ENCODE measurements at places on chromosomes 12 and 14. TPM values are rescaled to one million over a fixed set of nuclear protein-coding genes. Genes with fewer than 3 reads are reported as not detected.

DNA sequence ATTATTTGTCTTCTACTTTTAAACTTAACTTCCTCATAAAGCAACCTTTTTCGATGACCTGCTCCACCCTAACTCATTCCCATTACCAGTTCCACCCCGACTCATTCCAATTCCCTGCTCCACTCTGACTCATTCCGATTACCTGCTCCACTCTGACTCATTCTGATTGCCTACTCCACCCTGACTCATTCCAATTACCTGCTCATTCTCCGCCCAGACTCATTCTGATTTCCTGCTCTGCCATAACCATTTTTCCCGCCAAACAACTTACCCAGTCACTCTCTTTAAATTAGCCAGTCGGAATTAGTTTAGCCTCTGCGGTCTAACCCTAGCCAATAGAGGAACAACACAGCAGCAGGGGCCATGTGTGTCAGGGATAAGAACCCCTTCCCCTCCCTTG is 249.1 kb downstream of the DPY19L2 start:
- DNase-seq: no peak

DNA sequence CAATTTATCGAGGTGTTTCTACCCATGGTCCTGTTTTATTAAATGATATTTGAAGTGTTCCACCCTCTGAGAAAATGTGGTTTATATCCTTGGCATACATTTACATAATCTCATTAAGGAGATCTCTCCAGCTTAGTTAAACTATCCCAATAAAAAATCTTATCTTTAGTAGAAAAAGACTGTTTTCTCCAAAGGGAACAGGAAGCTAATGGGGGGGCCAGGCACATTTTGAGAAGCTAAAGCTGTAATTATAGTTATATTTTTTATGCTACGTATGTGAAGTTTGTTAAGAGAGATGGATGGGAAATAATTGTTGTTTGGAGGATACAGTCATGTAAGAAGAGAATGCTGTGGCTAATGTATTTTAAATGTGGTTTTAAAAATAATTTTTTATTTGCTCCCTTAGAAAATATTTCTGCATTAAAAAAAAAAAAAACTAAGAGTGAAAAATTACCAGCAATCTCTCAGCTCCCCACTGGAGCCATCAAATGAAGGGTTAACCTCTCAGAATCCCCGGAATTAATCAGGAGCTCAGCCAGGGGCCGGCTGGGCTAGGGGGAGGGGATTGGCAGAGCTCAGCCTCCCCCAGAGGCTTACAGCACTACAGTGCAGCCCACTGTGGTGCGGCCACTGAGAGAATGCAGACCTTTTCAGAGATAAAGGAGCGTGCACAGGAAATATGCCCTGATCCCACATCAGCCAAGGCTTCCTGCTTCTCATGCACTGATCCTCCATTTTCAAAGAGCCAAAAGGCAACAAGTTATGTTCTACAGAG is 185.8 kb downstream of the EGLN3 start:
- DNase-seq: peak; percentile 57

DNA sequence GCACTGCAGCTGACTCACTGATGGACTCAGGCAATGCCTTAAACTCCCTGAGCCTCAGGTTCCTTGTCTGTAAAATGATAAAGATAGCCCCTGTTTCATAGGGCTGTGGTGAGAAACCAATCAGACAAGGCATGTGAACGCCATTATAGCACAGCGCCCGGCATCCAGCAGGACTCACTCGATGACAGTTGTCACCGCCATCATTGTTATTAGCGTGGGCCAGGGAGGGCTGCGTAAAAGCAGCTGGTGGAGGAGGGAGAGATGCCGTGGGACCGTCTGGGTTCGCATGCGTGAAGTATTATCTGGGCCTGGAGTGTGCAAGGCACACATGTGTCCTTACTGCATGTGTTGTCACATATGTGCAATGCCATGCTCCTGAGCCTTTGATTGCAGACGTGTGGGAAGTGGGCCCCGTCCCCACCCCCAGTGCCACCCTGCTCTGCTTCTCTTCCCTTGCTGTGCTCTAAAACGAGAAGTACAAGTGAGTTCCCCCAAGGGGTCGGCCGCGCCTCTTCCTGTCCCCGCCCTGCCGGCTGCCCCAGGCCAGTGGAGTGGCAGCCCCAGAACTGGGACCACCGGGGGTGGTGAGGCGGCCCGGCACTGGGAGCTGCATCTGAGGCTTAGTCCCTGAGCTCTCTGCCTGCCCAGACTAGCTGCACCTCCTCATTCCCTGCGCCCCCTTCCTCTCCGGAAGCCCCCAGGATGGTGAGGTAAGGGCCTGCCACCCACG is at the start of gene PTPN6:
Gene PTPN6 (plus strand): TSS at position 546 of the 730 bp plus-strand sequence. CDS start 157 bp downstream, at position 703.
- DNase-seq: no peak

GRCh38 chr12:28807535-28807934 is 341.5 kb upstream of the FAR2 start:
- DNase-seq: no peak

DNA sequence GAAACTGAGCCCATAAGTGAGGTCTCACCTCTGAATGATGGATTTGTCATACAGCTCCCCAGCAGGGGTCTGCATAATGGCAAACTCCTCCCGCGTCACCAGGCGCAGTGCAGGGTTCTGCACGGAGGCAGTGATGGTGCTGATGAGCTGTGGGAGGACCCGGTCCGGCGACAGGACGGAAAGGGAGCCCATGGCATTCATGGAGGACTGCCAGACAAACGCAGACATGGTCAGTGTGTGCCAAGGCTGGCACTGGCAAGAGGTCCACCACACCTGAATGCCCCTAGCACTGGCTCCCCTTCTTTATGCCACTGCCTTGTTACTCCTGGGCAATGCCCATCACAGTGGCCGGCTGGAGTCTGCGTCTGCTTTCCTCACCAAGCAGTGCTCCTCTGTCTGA is 32.7 kb downstream of the GCN1 start:
- DNase-seq: no peak

DNA sequence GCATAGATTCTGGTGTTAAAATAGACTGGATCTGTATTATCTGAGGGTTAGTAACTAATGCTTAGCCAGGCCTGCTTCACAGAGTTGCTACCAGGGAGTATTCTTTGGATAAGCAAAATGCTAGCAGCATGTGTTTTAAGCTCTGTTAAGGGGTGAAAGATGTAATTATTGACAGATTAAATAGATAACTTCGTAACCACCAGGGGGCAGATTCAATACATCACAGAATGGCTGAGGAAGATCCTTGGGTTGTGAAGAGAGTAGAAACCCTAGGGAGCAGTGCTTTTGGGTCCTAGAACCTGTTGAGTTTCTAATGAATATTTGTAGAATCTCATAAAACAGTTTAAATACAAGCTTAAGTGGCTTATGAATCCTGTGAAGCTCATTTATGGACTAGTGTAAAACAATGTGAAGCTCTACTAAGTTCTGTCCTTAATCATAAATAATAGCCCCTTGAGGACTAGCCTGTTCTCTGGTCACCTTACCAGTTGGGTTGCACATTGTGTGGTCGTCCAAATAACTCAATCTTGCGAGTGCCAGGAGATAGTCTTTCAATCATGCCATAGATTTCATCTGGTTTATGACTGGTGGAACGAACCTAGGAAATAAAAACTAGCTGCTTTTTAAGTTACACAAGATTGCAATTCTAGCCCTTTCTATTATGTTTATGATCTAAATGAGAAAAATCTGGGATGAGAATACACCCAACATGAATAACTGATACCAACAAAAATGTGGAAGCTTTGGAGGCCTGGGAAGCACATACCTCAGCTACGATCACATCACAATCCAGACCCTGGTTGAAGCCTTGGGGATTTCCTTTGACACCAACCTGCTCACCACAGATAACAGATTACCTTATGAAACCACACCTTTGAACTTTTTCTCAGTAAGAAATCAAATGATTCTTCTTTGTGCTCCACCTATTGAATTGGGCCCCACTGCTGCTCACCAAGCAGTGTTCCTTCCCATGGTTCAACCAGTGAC is 12.3 kb downstream of the METTL3 start:
- peak; percentile 36 for DNase-seq

- DNase-seq: no peak
Observed at GRCh38 chr12:6124411-6125309, at the start of gene VWF. VWF (minus strand) TSS chr12:6124670; CDS start chr12:6123196, 1,474 bp downstream.

DNA sequence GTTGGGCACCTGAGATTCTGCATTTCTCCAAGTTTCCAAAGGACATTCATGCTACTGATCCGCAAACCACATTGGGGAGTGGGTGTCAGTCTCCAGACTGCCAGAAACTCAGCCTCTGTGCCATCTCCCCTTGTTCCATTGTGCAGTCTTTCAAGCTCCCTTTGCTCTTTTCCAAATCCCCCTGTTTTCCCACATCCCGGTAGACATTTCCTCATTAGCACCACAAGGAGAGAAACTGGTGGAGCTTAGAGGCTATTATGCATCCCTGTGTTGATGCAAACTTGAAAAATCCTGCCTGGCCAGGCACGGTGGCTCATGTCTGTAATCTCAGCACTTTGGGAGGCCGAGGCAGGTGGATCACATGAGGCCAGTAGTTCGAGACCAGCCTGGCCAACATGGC is 10.7 kb downstream of the CCDC63 start:
- DNase-seq: no peak

- DNase-seq: no peak
Observed at GRCh38 chr12:93526786-93527428, 45.6 kb upstream of the SOCS2 start.

DNA sequence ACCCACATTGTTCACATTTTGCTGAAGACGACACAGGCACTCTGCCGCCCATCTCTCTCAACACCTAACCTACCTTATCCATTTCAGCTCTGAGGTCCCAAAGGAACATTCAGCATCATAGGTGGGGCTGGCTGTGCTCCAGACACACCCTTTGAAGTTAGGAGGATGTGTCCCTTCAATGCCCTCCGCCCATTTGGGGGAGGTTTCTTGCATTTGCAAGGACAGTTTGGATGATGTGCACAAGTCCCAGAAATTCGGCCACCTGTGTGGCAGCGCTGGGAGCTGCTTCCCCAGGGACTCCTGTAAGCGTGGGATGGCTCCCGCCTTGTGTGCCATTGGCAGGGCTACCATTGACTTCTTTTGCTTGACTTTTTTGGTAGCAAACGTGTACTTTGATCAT is 113.8 kb downstream of the RIMBP2 start:
- DNase-seq: no peak

DNA sequence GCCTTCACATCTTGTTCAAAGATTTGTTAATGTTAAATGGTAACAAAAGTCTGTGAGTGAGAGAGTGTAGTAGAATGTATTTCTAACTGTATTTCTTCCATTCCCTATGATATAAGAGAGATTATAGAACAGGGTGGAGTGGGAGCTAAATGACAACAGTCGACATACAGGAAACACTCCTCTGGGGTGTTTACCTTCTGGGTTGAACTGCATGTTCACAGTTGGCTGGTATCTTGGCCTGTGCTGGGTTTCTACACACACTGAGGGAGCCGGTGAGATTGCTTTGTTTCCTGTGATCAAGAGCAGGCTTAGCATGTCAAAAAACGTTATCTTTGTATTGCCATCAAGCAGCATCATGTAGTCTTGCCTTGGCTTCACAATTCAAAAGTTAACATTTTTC is 274.3 kb upstream of the FAR2 start:
- no peak for DNase-seq

GRCh38 chr12:2336409-2336829 is 283.6 kb downstream of the CACNA1C start:
- DNase-seq: no peak

- DNase-seq: no peak
Observed at GRCh38 chr14:68871392-68871791, 78.5 kb upstream of the ZFP36L1 start.

DNA sequence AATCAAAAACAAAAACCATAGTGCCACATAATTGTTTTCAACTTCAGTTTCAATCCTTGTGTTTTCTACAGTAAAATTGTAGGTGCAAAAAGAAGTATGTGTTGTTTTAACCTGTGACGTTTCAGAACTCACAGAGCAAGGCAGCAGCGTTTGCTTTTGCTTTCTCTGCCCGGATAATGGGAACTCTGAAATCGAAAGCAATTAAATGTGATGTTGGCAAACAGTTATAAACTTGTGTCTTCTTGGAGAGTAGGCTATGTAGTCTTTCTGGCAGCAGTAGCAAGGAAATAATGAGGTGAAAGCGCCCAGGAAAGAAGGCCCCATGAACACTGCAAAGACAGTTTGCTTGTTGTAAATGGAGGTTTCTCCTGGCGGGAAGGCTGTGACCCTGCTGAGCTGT is 39.1 kb downstream of the FNTB start:
- DNase-seq: no peak

GRCh38 chr14:71574976-71575375 is 357.3 kb upstream of the RGS6 start:
- no peak for DNase-seq

GRCh38 chr12:103913100-103913499 is 17.1 kb upstream of the HSP90B1 start:
- no peak for DNase-seq

GRCh38 chr12:6606331-6607131 is 648 bp downstream of the CHD4 start:
- peak; percentile 37 for DNase-seq

GRCh38 chr12:103677905-103678304 is 90.8 kb downstream of the STAB2 start:
- no peak for DNase-seq

- DNase-seq: no peak
Observed at GRCh38 chr12:46442738-46443137, 70.2 kb upstream of the SLC38A2 start.

DNA sequence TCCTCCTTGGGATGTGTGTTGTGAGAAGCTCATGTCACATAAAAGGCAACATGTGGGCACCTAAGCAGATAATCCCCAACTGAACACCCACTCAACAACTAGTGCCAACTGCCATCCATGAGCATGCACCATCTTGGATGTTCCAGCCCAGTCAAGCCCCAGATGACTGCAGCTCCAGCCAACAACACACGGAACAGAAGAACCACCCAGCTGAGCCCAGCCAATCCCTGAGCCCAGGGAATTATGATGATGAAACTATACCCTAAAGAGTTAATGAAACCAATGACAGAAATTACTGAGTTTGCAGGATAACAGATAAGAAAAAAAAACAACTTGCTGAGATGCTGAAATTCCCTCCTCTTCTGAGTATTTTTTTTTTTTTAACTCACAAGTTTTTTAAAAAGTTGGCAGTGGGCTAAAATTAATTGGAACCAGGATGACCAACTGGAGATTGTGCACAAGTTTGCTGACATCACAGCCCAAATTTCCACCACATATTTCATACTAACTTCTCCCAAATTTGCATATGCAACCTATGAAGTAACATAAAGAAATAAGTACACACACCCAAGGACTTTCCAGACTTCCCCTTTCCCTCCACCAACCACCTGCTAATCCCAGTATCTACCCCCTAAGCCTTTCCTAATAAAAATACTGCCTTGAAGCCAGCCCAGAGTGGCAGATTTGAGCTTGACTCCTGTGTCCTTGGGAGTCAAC is 124.5 kb downstream of the KSR2 start:
- DNase-seq: no peak

GRCh38 chr12:77013091-77013490 is 52.3 kb downstream of the E2F7 start:
- DNase-seq: no peak

ADAMTS20 gene
- total RNA-seq: 2.0 TPM

CCDC196 gene
- not detected for total RNA-seq

C1S gene
- total RNA-seq: 2.2 TPM

CCDC175 gene
- total RNA-seq: 0.19 TPM

TEAD4 gene
- 28.6 TPM for total RNA-seq

STYK1 gene
- not detected for total RNA-seq

RPS6KL1 gene
- 14.1 TPM for total RNA-seq

RASSF8 gene
- total RNA-seq: 50.5 TPM

CMKLR1 gene
- 0.32 TPM for total RNA-seq

SYT1 gene
- 19.5 TPM for total RNA-seq

TEX52 gene
- total RNA-seq: not detected

Measured in neural crest cell (in vitro differentiated cells).